NCI-H2171 (cell line): ENCODE measurements at places on chromosomes 5 and 9.

GRCh38 chr9:123005964-123006363, 27.5 kb upstream of the GPR21 start:
- DNase-seq = no peak

DNA sequence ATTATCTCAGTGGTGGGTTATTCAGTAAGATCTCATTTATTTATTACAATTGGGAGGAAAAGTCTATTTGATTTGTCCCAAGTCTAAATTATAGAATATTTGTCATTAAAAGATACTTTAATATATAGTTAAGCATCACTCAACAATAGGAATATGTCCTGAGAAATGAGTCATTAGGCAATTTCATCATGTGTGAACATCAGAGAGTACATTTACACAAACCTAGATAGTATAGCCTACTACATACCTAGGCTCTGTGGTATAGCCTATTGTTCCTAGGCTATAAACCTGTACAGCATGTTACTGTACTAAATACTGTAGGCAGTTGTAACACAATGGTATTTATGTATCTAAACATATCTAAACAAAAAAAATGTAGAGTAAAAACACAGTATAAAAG, 135.0 kb upstream of the RASA1 start:
- no peak for DNase-seq

DNA sequence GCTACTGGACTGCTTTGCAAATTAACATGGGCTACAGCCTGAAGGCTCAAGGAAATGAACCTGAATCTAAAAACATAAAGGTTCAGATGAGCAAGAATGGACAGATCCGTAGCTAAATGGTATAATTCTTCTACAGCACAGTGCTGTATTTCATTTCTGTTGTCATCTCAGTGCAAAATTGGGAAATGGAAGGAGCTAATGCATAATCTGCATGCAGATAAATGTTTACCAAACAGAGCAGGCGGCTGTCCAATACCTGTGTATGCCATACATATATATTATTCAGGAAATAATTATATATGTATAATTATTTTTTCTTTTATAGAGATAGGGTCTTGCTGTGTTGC, 4.3 kb upstream of the HSPA9 start:
- no peak for DNase-seq

- no peak for DNase-seq
These were observed 122.4 kb downstream of the SNCAIP start for GRCh38 chr5:122434205-122434970.

DNA sequence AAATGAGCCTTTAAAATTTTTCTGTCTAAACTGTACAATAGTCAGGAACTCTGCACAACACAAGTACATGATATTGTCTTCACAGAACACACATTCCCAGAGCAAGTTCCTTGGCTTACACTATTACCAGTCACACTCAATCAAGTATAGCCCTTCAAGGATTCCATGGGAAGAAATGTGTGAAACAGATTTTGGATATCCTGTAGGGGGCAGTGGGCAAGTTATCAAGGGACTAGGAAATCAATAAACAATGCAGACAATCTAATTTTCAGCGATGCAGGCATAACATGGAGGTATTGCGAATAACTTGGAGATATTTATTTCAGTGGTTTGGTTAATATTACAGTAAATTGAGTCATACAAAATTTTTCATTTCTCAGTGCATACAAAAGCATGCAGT, 1171.5 kb upstream of the NUDT12 start:
- no peak for DNase-seq

- DNase-seq = no peak
These were observed 31.9 kb upstream of the PCSK5 start for GRCh38 chr9:75858497-75859092.

DNA sequence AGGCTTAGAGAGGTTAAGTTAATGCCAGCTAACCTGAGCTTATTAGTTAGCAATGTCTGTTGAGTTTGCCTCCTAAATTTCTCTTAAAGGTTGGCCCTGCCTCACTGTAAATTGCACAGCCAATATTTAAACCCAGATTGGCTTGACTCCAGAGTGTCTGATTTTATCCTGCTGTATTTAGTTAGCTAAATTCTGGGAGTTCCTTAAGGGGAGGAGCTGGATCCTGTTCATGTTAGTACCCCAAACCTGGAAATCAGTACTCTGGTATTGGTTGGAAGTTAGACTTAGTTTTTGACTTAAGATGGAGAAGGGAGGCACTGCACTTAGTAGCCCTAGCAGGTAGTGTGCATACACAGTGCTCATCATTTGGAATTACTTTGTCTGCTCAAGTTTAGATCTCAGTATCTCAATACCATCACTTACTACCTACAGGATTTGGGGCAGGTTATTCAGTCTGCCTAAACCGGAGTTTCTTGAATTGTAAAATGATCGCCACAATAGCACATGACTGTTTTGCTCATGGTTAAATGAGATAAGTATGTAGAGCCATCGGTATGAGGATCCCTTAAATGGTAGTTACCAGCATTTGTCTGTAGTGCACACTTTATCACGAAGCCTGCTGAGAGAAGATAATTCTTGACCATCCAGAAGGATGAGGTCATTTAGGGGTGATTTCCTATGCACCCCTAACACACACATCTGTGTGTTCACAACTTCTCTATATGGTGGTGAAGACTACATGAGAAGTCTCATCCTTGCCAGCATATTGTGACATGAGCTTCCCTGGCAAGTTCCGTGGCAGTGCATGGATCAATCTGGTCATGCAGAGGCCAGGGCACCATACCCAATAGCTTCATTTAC, 264.8 kb upstream of the TRIM32 start:
- DNase-seq = no peak

- no peak for DNase-seq
These were observed 59.0 kb downstream of the PTCH1 start for GRCh38 chr9:95457769-95458168.

- DNase-seq = no peak
These were observed 59.5 kb upstream of the PCSK1 start for GRCh38 chr5:96492459-96493047.

GRCh38 chr9:34145165-34145564, 18.7 kb upstream of the DCAF12 start:
- DNase-seq = no peak

GRCh38 chr5:102800427-102800826, 45.3 kb downstream of the PAM start:
- DNase-seq = no peak

DNA sequence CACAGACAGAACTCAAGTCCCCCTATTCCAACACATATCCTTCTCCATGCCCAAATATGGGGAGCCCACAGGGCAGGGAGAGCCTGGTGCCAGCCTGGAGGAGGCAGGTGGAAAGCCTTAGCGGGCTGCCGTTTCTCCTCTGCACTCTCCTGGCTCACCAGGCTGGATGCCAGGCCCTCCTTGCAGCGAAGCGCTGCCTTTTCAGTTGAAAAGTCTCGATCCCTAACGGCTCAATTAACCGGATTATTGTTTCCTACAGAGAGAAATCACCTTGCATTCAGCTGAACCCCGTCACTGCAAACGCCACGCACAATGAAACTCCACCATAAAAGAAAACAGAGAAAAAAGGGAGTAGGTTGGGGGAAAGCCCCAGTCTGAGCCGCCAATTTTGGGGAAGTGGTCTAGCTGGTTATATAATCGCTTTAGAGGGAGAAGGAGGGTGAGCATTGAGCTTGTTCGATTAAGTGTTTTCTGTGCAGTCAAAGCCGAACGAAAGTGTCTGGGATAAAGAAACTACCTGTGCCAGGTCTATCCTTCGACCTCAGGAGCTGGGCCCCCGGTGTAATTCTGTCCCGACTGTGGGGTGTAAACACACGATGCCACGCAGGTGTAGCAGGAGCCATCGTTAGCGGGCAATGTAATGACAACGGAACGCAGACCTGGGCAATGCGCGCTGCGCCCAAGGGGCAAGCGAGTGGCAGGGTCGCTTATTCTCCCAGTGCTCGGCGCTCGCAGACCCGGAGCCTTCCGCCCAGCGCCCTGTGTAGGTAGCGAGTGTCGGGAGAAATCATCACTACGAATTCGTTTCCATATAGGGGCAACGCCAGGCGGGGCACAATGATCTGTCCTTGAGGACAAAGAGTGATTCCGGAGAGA, 3.8 kb downstream of the BARHL1 start:
- no peak for DNase-seq

DNA sequence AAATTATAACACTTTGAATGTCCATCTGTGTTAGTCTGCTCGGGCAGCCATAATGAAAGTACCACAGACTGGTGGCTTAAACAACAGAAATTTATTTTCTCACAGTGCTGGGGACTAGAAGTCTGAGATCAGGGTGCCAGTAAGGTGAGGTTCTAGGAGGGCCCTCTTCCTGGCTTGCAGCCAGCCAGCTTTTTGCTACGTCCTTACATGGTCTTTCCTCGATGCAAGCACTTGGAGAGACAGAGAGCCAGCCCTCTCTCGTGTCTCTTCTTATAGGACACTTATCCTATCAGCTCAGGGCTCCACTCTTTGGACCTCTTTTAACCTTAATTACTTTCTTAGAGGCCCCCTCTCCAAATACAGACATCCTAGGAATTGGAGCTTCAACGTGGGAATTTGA, 351.8 kb downstream of the SPOCK1 start:
- DNase-seq = no peak

- DNase-seq = no peak
These were observed 480.4 kb upstream of the ZNF608 start for GRCh38 chr5:125226825-125227224.

GRCh38 chr5:180340856-180341255, 12.3 kb downstream of the GFPT2 start:
- no peak for DNase-seq

DNA sequence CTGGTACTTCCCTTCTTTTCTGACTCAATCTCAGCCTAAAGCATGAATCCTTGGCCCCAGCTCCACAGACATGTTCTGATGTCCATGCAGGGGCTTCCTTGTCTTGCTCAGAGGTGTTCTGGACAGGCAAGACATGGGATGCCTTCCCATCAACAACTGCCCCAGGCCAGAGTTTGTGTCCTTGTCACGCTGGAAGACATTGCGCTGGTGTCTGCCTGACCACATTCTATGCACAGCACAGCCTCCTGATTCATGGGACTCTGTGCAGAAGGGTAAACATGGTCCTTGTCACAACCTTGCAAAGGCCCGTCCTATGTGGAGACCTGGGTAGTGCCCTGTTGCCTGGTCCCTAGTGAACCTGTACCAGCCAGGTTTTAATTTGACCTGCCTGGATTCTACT, 212.2 kb downstream of the FSTL4 start:
- no peak for DNase-seq

DNA sequence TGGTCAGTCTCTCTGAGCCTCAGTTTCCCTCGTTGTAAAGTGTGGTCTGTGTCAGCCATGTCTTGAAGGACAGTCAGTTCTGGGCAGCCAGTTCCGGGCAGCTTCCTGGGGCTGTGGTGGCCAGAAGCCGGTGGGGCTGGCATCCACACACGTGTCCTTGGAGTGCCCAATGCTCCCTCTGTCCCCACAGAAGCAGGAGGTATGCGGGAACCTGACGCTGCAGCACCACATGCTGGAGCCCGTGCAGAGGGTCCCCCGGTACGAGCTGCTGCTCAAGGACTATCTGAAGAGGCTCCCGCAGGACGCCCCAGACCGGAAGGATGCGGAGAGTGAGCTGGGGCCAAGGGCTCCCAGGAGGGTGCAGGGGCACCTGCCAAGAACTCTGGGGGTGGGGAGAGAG, 48.4 kb upstream of the SUSD3 start:
- no peak for DNase-seq

DNA sequence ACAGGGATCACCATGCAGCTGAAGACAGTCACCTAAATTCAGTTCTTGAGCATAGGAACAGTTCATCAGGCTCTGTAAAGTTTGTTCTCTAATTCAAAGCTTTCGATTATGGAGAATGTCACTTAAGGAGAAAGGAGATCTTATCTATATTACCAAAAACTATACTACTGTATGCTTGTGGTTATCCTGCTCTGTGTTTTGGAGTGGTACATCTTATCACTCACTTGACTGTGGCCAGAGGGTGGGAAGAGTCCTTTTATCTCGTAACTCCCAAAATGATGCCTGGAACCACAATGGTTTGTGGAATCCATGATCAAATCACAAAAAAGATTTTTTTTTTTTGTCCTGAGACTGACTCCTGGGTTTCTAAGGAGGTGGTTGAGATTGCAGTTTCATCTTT, 230.7 kb downstream of the COMMD10 start:
- no peak for DNase-seq

DNA sequence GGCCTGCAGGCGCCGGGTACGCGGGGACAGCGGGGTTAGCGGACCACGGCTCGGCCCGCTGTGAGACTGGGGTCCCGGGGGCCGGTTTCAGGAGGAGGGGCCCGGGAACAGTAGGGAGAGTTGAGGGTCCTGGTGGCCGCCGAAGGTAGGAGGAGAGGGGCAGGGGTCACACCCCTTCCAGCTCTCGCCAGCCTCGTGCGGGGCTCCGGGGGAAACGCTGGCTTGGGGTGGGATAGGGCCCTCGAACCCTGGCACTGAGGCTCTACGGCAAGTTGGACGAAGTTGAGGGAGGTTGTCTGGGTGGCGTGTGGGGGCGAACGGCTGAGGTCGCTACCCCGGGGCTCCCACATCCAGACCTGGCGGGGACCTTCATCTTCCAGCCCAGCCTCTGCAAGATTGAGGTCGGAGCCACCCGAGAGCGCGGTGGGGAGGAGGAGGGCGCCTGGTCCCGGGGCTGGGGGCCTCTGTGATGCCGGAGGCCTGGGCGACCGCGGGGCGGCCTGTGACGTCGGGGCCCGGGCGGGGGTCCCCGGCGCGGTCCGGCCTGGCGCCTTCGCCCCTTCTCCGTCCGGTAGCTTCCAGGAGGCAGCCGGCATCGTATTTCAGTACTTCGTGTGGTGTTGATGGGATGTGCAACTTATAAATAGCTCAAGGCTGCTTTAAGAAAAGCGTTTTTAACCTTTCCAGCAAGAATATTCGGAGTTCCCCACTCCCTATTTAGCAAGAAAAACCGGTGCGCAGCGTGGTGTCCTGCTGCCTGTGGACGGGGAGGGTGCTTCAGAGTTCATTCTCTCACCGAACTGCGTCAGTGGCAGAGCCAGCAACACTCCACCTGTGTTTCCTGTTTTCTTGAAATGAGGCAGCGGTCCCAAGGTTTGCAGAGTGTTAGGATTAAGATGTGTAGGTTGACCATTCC, 902 bp downstream of the HABP4 start:
- no peak for DNase-seq

DNA sequence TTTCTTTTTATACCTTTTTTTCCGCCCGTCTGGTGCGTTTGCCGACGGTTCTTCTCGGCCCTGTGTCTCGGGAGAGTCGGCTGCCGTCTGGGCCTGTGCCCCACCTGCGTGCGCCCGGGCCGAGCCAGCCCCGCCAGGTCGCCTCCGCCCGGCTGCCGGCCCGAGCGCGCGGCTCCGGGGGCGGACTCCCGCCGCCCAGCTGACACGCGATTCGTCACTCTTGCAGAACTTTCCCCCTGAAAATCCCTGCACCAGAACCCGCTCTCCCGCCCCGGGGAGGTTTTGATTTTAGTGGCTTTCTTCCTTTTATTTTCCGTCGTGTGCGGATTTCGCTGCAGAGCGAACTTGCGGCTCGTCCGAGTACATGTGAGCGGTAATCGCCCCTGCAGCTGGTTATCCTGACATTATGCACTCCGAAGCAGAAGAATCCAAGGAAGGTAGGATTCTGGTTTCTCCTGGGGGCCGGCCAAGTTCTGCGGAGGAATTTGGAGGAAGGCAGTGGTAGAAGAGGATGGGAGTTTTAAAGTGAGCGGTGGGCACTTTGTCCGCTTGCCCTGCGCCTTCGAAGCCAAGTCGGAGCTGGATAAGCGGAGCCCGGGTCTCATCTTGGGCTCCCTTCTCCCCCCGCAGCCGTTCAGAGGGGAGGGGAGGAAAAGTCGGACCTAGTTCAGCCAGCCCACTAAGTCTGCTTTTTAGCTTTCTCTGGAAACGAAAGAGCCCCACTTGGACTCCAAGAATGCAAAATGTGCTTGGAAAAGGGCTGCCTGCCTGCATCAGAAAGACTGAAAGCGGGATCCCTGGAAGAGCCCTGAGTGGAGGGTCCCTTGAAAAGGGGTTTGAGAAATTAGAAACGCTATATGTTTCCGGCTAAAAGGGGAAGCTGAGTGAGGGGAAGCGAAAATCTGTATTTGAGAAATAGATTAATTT, at the start of gene TNFAIP8:
TSS of gene TNFAIP8 (plus strand) at position 335 of the 927 bp plus-strand sequence. CDS start at position 407, 72 bp downstream.
- DNase-seq = no peak
